ENCODE measurements at places on chromosomes 6 and 20. TPM values are rescaled to one million over a fixed set of nuclear protein-coding genes. Genes with fewer than 3 reads are reported as not detected.

Gene FAM83C
- not detected for total RNA-seq

Gene HSPA1L
- total RNA-seq: 0.33 TPM

Gene MICB
- total RNA-seq: not detected

Gene ULBP3
- total RNA-seq: 0.78 TPM

Gene RBM24
- 2.3 TPM for total RNA-seq

Gene SMOC2
- 22.7 TPM for total RNA-seq

Gene ADGRB3
- total RNA-seq: under 0.01 TPM

Measured in body of pancreas (tissue), 4 donors.